ENCODE measurements at places on chromosomes 2 and 18.

DNA sequence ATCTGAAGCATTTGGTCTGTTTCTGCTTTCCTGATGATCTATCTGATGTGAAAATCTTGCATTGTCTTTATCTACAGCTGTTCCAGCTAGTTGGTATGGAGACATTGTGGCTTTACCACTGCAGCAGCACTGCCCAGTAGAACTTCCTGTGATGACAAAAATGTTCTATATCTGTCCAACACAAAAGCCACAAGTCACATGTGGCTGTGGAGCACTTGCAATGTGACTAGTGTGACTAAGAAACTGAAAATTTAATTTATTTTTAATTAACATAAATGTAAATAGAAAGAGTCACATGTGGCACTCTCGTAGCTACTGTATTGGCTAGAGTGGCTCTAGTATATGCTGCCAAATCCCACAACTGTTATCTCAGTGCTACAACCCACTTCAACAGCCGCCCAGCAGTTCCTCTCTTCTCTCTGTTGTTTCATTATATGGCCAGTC lies 425.7 kb downstream of the SETBP1 start:
- peak; percentile 55 for DNase-seq

DNA sequence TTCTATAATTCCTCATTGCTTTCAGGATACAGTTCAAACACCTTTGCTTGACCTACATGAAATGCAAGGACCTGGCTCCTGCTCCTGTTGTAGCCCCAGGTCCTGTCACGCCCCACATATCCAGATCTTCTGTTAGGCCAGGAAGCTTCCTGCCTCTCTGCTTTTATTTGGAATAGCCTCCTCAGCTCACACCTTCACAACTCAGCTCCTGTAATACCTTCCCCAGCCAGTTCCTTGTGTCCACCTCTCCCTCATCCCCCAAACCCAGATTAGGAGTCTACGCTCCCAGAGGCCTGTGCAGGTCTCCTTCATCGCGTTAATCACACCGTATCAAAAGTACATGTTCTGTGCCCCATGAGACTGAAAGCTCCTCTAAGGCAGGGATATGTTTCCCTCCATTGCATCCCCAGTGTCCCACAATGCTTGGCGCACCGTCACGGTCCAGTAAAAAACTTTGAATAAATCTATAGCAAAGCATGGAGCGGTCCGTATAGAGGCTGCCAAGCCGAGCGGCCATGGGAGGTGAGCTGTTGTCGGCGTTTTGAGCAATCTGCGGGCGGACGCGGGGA lies 371 bp downstream of the MDH1B start:
- no peak for DNase-seq

DNA sequence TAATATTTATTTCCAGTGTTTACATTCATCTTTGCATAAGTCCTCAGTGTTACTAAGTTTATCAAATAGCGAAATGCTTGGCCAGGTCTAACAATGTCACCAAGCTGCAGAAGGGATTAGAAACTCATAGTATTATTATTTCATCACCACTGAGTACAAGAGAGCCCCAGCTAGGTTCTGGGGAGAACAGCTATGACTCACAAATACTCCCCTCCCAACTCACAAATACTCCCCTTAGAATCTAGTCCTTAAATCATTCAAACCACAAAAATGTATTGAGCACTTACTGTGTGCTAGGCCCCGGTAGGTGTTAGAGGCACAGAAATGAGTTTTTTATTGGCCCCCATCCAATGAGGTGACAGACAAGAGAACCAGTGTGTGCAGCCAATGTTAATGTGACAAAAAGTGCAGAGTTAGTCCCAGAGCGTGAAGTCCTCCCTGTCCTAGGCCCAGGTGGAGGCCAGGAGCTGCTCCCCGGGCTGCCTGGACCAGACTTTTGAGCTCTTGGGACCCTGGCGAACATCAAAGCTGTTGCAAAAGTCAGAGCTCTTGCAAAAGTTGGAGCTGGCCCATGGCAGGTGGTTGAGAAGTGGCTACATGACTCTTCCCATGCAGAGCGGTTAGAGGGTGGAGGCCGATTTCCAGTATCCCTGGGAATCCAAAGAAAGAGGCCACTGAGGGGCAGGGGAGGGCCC lies 9.8 kb downstream of the STEAP3 start:
- peak; percentile 53 for DNase-seq

- DNase-seq, result no peak
Observed at GRCh38 chr2:80377071-80377470, 72.5 kb upstream of the LRRTM1 start.

DNA sequence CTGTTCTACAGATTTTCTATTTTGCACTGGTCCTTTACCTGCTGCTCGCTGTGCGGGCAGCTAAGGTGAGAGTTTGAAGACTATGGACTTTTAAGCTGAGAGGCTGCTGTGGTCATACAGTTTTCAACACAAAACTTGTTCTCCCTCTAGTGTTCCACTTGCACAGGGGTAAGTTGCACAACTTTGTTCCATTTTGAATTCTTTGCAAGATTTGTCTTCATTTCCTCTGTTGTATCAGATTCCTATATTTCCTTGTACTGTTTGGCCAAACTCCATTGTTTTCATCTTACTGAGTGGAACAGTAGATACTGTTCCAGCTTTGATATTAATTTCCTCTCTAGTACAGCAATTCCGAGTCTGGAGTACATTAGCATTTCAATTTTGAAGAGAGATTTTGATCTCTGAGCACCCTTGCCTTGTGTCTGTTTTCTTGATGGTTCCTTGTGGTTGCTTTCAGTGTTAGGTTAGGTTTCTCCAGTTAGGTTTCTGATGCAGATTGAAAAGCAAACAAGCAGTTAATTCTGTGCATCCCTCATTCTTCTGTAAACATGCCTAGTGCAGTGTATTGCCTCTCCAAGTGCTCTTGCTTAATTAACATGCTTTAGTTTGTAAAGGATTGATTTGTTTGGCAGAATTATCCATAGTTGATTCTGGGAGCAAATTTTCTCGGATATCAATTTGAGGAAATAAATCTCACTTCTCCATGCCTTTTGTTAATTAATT lies 188.8 kb downstream of the PTPRM start:
- DNase-seq, result no peak

- no peak for DNase-seq
Observed at GRCh38 chr2:117691595-117691994, 122.9 kb upstream of the DDX18 start.

DNA sequence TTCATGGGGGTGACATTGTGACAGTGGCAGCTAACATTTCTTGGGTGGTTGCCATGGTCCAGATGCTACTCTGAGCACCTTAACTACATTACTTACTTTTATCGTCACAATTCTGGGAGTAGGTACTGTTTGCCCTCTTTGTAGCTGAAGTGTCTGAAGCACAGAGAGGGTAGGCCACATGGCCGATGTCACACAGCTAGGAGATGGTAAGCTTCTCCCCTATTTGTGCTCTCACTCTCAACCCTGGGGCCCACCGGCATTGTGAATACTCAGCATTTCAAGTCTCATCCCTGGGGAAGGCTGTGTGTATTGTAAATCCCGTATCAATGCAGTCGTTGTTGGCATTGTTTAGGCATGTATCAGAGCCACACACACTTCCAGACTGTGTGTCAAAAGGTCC lies 136.6 kb downstream of the ACOXL start:
- DNase-seq, result no peak

DNA sequence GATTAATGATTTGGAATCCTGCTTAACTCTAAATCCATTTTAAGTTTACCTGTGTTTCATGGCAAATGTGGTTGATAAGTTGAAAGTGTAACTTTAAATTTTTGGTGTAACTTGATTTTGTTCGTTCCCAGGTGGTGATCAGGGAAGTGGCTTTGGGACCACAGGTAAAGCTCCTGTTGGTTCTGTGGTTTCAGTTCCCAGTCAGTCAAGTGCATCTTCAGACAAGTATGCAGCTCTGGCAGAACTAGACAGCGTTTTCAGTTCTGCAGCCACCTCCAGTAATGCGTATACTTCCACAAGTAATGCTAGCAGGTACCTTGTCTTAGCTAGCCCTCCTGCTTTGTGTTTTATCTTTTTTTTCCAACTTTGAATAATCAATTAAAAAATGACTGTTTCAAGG lies 62.8 kb downstream of the AGFG1 start:
- DNase-seq, result no peak

- no peak for DNase-seq
Observed at GRCh38 chr2:43227830-43228281, 1.4 kb upstream of the ZFP36L2 start.
